NCI-H1105 treated with DMSO at 0.1 percent for 48 hours (cell line): ENCODE measurements at places on chromosomes 2 and 18.

DNA sequence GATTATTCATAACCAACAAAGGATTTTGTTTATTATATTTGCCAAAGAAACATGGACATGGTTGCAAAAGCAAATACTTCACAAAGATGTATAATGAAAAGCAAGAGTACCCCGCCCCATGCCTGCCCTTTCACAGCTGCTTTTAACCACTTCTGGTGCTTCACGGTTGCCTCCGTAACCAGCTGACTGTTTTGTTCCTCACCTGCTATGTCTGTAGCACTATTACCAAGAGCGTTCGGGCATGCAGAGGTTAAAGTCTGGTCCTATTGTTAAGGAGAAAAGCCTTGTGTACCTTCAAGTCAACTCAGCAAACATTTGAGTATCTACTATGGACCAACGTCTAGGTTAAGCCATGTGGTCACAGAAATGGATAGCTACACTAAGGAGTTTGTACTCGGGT is 115.2 kb upstream of the FOSL2 start:
- DNase-seq: peak; percentile 2

- no peak for DNase-seq
These were observed 195.1 kb upstream of the TWIST2 start for GRCh38 chr2:238652771-238653157.

DNA sequence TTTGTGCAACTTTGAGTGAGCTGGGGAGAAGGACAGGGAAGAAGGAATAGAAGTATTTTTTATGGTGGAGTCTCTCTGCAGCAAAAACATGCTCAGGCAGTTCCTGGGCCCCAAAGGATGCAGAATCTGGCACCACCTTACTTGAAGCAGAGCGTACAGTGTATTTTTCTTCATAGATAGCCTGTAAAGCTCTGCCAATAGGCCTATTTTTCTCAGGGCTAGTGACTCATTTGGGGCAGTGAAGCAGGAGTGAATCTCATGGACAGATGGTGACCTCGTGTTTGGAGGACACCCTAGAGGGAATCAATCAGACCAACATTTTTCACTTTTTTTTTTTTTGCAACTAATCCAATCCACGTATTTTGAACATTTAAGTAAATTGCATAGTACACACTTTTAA is 268.1 kb upstream of the CXCR4 start:
- no peak for DNase-seq

DNA sequence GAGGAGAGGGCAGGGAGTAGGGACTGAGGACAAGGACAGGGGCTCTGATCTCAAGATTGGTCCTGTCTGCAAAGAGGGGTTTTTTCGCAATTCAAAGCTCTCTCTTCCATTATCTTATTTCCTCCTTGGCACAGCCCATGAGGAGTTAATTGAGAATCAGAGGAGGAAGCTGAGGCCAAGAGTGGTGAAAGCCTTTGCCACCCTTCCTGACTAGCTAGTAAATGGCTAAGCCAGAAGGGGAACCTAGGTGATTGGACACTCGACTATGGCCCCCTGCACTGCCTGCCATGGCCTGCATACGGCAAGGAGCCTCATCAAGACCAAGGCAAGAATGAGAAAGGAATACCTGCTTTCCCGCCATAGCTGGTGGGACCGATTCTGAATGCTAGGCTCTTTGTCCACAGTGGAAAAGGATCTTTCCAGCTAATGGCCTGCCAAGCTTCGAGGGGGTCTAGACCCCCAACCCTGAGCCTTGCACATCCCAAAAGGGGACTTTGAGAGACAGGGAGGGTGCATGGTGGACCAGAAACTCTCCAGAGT is 237.9 kb downstream of the HAUS1 start:
- DNase-seq: no peak

GRCh38 chr18:23883277-23883790 is 131.2 kb upstream of the TTC39C start:
- DNase-seq: peak; percentile 83

- DNase-seq: no peak
These were observed 116.7 kb downstream of the BCL2 start for GRCh38 chr18:63202828-63203227.

- DNase-seq: no peak
These were observed 167.6 kb upstream of the CTAGE1 start for GRCh38 chr18:22585333-22585732.

- DNase-seq: no peak
These were observed 959 bp upstream of the TUBA4B start for GRCh38 chr2:219252084-219252483.

DNA sequence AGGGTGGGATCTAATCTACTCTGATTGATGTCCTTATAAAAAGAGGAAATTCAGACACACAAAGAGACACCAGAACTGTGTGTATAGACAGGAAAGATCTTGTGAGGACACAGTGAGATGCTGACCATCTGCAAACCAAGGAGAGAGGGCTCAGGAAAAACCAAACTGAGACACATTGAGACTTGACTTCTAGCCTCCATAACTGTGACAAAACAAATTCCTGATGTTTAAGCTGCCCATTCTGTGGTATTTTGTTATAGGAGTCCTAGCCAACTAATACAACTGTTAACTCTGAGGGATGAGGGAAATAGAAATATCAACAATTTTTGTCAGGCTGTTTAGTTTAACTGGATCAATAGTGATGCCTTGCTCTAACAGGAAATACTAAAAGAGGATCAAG is 93.4 kb upstream of the COL3A1 start:
- no peak for DNase-seq

GRCh38 chr2:74958274-74959105 is at the start of gene POLE4:
Gene POLE4, plus strand, starts transcription at chr2:74958643. Its CDS starts 37 bp downstream, at chr2:74958680.
- DNase-seq: peak; percentile 74

DNA sequence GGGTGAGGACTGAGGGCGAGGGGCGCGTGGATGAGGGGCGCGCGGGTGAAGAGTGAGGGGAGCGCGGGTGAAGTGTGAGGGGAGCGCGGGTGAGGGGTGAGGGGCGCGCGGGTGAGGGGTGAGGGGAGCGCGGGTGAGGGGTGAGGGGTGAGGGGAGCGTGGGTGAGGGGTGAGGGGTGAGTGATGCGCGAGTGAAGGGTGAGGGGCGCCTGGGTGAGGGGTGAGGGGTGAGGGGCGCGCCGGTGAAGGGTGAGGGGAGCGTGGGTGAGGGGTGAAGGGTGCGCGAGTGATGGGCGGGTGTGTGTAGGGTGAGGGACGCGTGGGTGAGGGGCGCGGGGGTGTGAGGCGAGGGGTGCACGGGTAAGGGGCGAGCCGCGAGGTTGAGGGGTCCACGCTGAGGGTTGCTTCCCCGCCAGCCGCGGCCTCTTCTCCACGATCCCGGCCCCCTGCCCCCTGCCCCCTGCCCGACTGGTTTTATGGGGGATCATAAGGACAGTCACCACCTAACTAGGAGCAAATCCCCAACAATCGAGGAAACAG is 1.1 kb upstream of the SLC66A2 start:
- DNase-seq: no peak

- no peak for DNase-seq
These were observed 1775.1 kb upstream of the PIK3C3 start for GRCh38 chr18:40179729-40180461.

- DNase-seq: no peak
These were observed 54.8 kb downstream of the GBX2 start for GRCh38 chr2:236113425-236113824.

DNA sequence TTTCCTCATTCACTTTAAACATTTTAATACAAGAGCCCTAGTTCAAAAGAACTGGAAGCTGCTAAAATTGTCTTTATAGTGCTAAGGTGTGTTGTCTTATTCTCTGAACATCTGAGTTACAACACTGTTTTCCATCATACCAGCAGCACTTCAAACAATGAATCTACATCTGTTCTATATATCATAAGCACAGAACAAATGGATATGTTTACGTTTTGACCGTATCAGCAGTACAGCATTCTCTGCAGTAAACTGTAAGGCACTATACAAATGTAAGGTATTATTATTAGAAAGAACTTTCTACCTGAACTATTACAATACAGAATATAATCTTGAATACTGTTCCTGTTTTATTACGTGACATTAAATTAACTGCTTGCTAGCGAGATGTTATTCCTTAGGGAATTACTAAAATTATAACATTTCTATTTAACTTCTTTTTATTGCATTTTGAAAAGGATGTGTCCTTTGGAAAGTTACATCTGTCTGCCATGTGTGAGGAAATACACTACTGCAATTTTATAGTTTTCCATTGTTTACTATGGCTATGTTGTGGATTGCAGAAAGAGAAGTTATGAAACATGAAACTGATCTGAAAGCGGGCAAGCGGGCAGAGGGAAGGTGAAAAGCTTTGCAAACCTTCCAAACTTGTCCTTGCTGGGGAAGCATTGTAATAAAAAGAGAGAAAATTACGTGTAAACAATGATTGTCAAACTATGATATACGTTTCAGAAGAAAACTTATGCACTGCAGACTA is 13.7 kb downstream of the NCKAP1 start:
- DNase-seq: no peak

- no peak for DNase-seq
These were observed 129.4 kb upstream of the EML6 start for GRCh38 chr2:54594048-54594447.

DNA sequence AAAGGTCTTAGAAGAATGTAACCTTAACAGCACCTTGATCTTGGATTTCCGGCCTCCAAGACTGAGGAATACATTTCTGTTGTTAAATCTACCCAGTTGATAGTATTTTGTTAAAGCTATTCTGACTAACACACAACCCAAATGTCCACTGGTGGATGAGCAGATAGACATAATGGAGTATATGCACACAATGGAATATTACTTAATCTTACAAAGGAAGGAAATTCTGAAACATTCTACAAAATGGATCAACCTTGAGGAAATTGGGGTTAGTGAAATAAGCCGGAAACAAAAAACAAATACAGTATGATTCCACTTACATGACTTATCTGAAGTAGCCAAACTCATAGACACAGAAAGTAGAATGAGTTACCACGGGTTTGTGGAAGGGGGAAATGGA is 168.7 kb downstream of the ZNF804A start:
- DNase-seq: no peak

DNA sequence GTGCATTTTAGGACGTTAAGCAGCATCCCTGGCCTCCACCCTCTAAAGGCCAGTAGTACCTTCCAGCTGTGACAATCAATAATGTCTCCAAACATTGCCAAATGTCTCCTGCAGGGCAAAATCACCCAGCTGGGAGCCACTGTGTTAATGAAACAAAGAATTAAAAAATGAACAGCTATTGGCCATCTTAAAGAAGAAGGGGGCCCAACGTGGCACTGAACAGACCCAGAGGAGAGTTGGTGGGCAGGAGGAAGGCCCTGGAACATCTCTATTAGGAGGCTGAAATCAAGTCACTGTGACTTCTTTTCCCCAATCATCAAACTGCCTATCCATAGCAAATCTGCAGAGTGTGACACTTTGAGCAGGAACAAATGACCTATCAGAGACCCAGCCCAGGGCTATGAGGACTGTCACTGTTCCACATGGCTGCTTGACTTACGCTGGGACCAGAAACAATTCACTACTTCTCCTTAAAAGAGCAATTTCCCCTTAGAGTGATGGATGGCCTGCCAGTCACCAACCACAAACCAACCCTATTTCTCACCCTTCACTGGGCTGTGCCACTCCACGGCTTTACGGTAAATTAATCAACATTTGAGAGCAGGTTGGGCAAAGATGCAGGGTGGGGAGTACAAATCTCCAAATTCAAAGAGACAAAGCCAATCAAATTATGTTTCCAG is 35.2 kb upstream of the TEX51 start:
- no peak for DNase-seq

DNA sequence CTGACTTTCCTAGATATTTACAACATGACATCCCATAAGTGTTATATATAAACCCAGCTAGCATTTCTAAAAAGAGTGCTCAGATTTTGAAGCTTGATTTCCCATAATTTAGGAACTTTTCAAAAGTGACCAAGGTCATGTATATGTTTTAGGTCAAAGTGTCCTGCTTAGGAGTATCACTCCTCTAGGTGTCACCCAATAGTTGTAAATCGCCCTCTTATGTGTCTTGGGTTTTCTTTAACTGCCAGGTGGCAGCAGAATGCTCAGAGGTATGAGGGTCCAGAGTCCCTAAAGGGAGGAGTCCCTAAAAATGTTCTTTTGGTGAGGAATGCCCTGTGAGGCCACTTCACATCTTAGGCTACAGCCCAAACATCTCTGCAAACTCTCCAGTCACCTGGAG is 358.3 kb downstream of the CELF4 start:
- DNase-seq: no peak

- DNase-seq: no peak
These were observed 82.0 kb downstream of the ZNF407 start for GRCh38 chr18:74679679-74680076.

- no peak for DNase-seq
These were observed 461.2 kb downstream of the CDH2 start for GRCh38 chr18:27715751-27716150.

GRCh38 chr2:112579241-112579640 is 5.2 kb upstream of the CHCHD5 start:
- no peak for DNase-seq

DNA sequence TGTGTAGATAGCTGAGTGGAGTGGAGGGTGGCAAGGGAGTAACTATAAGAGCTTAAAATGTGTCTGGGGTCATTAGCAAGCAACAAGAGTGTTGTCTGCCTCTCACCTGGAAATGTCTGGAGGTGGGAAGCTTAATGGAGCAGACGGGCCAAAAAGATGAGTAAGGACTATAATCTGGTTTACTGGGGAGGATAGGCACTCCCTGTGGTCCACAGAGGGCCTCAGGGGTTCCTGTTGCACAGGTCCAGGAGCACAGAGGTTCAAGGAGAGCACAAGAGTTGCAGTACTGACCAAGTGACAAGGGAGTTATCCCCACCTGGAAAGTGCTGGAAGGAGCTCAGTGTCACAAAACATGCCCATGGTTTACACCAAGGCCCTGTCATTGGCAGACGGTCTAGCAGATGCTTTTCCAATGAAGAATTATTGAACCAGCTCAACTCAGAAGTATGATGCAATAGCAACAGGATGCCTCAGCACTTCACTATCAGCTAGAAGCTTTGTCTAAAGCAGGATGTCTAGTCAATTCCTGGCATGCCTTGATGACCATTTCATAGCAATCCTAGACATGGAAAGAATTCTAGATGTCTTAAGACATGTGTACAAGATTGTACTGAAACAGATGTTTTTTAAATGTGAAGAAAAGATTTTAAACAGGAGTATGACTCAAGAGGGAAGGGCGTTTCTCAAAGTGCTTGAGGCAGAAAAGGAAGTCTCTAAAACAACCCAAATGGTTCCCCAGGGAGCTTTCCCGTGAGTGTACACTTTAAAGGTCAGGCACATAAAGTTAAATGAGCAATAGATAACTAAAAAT is 62.9 kb upstream of the SERPINE2 start:
- DNase-seq: no peak
